ENCODE measurements at places on chromosomes 4 and X.

DNA sequence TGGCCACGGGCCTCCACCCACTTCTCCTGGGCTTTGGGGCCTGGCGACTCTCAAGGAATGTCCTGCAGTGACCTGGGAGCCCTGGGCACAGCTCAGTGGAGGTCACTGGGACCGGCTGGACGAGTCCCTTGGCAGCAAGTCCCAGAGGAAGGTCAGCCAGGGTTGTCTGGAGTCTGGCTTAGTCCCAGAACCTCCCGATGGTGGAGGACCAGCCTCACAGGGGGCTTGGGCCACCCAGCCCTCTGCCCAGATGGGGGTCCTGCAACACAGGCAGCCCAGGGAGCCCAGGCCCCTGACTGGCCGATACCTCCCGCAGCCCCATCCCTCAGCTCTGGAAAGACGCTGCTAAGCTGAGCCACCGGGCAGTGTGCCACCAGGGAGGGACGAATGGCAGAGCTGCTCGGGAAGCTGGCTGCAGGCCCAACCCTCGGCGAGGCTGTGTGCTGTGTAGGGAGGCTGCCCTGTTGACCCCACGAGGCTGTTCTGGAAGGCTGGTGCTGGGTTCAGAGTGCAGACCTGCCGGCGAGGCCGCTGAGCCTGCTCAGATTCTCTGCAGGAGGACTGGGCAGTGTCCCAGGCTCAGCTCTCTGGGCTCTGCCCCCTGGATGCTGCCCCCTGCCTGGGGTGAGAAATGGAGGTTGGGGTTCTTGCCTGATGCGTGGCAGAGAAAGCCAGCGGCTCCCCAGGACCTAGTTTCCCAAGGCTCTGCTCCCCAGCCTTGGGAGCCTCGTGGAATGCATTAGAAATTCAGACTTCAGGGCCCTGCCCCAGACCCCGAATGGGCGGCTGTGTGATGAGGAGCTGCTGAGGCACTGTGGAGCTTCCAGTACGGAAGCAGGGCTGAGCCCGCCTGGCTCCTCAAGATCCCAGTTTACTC is 61.7 kb downstream of the ADRA2C start:
- DNase-seq: peak; percentile 69

GRCh38 chr4:175833574-175834311 is 21.7 kb upstream of the GPM6A start:
- no peak for DNase-seq

DNA sequence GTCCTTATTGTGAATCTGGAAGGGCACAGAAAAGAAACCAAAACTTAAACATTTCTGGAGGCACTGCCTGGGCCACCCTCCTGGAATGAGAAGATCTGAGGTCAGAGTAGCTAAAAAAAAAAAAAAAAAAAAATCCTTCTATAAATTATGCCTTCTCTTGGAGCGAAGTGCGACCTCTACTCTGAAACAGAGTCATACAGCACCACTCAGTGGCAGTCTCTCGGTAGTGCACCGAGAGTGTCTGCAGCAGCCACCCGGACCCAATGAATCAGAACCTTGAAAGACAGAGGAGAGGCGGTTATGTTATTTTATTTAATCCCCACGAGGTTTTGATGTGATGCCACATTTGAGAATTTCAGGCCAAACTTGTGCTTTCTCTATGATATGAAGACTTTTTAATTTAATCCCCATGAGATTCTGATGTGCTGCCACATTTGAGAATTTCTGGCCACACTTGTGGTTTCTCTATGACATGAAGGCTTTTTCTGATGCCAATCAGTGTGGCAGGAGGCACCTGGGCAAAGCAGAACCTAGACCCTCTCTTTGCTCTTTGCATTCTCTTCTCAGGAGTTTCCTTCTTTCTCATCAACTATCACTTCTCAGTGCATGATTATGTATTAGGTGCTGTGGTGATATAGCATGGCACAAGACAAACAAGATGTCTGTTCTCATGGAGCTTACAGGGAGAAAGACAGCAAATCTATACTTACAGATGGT is 5.6 kb upstream of the CT47C1 start:
- no peak for DNase-seq

- no peak for DNase-seq
These were observed 14.4 kb upstream of the FAM9A start for GRCh38 chrX:8815460-8816065.

DNA sequence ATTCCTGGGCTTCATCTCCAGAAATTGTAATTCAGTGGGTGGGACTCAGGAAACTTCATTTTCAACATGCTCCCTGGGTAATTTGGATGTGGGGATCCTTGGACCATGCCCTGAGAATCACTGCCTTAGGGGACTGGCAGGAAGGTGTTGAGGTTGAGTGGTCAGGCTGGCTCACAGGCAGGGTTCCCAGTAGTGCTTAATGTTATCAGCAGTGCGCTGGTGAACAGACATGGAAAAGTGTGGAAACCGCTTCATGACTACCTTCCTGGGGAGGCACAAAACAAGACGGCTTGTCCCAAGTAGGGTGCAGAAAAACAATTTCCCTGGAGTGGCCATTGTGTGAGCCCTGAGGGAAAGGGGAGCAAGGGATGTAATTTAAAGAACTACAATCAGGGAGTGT is 31.4 kb downstream of the SUPT20HL1 start:
- no peak for DNase-seq

DNA sequence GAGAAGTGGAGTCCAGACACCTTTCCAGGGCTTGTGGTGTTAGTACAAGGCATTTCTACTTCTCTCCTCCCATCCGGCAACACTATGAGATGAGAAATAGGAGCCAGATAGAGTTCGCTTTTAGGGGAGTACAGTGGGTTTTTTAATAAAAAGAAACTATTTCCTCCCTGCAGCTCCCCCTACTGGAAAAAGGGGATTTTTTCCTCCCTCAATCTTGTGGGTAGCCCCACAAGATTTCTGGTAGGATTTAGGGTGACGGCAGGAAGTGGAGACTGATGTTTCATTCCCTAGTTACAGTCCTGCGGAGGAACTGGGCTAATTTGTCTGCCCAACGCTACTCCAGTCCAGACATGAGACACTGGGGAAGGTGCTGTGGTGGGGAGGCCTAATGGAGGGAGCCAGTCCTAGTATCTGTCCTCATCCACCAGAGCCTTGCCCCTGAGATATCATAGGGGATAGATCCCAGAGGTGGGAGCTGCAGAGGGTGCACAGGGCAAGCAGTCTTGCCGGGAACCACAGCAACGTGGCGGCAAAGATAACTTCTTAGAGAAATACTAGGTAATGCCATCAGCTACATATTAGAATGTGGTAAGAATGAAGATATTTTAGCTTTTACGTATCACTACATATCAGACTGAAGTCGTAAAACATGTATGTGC is 45.5 kb upstream of the PRKG2 start:
- DNase-seq: no peak

DNA sequence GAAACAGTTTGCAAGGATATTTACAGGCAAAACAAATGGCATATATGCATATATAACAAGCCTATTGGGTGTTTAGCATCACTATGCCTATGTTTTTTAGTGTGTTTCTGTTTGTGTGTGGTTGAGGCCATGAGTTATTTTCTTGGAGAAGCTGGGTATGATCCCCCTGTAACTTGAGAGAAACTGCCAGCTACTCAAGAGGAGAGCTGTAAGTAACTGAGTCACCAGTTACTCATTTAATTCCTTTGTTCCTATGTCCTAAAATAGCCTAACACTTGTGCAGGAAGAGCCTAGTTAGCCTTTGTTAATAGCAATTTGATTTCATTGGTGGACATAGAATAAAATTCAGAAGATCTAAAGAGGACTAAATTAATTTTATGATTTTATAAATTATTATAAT is 79.1 kb downstream of the PWWP3B start:
- no peak for DNase-seq

DNA sequence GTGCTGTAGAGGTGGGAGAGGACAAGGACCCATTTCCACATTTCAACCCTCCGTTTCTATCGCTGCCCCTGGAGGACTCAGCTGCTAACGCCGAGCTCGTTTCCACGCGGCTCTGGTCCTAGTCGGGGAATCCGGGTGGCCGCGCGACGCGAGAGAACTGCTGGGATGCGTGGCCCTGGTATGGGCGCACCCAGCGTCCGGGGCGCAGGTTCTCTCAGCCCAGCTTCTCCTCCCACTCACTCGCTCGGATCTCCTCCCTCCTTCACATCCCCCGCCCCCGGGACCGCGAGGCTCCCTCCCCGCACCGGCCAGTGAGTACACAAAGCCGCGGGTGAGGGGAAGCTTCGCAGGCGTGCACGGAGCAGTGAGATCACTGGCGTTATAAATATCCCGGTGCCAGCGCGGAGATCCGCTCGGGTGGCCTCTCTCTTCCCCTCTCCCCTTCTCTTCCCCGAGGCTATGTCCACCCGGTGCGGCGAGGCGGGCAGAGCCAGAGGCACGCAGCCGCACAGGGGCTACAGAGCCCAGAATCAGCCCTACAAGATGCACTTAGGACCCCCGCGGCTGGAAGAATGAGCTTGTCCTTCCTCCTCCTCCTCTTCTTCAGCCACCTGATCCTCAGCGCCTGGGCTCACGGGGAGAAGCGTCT is at the start of gene FGF5:
Gene FGF5 (plus strand): TSS at position 412 of the 649 bp plus-strand sequence. CDS start 161 bp downstream, at position 573.
- no peak for DNase-seq

GRCh38 chr4:173333658-173334084 is 487 bp downstream of the HMGB2 start:
- DNase-seq: peak; percentile 37

DNA sequence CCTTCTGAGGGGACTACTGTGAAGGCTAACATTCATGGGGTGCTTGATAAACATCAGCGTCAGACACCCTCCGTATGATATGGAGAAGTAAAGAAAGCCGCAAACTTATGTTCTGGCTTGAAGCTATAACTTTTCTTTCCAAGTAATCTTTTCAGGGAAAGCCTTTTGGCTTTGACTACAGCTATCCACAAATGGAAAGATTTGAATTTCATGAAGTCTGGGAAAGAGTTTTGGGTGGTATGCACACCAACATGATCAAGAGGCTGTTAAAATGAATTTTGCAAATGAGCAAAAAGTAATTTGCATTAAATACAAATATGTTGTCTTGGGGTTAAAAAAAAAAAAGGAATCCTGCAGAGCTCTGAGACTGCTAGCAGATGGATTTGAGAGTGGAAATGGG is 114.8 kb upstream of the LIMCH1 start:
- DNase-seq: no peak

DNA sequence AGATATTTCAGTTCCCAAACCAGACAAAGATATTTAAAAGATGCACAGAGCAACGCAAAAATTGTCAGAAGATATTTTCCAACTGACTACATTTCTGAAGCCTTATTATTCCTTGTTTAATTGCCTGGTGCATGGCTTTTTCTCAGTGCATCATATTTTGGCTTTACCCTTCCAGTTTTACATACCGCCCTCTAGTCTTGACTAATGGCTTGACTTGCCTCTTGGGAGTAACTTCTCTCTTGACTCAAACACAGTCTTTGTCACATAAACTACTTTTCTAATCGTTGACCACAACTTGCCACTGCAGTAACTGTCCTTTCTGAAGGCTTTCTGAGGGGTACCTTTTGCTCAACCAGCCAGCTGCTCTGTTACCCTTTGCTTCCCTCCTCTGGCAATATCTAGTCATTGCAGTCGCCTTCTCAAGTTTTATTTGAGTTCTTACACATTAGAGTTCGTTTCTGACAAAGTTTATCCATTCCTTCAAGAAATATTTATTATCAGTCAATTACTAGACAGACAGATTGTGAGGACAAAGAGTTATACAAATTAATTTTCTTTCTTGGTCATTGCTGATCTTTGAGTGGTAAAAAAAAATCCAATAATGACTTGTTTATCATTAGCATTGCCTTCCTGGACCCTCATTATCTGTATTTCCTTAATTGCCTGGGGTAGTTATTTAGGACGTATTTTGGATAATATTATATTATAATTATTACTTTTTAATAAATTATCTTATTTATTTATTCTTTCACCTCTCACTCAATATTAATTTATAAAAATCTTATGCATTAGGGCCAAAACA is 506.9 kb upstream of the PCDH10 start:
- DNase-seq: no peak

DNA sequence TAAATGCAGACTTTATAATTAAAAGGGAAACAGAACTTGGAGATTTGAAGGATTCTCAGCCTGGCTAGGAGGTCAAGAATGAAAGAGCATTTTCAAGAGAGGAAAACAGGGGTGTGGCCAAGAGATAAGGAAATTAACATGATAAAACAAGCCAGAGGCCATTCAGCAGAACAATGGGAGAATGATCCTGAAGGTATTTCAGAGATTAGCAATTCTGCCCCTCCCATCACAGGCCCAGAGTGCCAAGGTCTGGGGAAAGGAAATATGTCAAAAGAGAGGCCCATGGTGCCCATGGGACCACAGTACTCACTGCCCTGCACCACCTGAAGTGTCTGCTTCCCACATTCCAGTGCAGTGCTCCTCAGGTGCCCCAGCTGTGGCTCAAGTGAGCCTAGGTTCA is 188.5 kb upstream of the STS start:
- DNase-seq: no peak

- DNase-seq: no peak
These were observed 417.4 kb downstream of the SPOCK3 start for GRCh38 chr4:166816890-166817289.

DNA sequence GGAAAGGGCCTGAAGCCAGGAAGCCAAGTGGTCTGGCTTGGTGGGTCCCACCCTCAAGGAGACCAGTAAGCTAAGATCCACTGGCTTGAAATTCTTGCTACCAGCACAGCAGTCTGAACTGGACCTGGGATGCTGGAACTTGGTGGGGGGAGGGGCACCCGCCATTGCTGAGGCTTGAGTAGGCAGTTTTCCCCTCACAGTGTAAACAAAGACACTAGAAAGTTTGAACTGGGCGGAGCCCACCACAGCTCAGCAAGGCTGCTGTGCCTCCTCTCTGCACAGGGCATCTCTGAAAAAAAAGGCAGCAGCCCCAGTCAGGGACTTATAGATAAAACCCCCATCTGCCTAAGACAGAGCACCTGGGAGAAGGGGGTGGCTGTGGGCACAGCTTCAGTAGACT is 63.1 kb downstream of the AFM start:
- no peak for DNase-seq

- DNase-seq: no peak
These were observed at the start of gene NAP1L2 for GRCh38 chrX:73214426-73215094. Gene NAP1L2 (minus strand): TSS chrX:73214851. CDS start chrX:73214492, 359 bp downstream.

- no peak for DNase-seq
These were observed 7.0 kb upstream of the FGFBP1 start for GRCh38 chr4:15945516-15945915.

DNA sequence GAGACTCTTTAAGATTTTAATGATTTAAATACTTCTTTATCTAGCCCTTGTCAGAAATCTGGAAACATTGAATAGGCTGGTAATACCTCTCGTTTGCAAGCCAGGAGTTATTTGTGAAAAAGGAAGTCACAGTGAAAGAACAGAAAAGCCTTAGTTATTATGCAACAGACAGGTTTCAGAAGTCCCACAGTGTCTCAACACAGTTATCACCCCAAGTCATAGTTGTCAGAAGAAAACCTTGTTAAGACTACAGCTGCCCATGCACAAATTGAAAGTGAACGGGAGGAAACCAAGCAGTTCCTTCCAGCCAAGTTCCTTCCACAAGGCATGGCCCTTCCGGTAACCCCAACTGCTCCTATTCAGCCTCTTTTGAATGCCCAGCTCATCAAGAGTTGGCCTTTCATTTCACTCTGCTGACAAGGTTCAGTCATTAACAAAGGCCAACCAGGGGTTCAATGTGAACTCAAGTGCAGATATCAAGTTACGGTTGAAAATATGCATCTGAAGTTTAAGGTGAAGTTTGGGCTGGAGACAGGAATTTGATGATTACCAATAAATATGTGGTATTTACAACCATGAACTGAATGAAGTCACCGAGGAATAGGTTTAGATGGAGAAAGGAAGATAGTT is 15.6 kb downstream of the ALPK1 start:
- no peak for DNase-seq
